ENCODE measurements at places on chromosomes 1 and 21. TPM values are rescaled to one million over a fixed set of nuclear protein-coding genes. Genes with fewer than 3 reads are reported as not detected.

- DNase-seq: no peak
- H3K27me3 ChIP-seq: no peaks in the 10 kb centered on the region
- no peak overlapping the region for H3K27ac ChIP-seq
- H3K4me3 ChIP-seq: no peak overlapping the region
- no peaks in the 10 kb centered on the region for H3K36me3 ChIP-seq
Measured at GRCh38 chr1:197914510-197914909, 2.7 kb upstream of the LHX9 start.

GRCh38 chr1:217564207-217564606, 66.7 kb downstream of the GPATCH2 start:
- H3K36me3 ChIP-seq: no peaks in the 10 kb centered on the region
- no peak for DNase-seq
- H3K27ac ChIP-seq: no peak overlapping the region
- H3K27me3 ChIP-seq: no peaks in the 10 kb centered on the region
- no peaks in the 10 kb centered on the region for H3K4me1 ChIP-seq
- no peak overlapping the region for H3K4me3 ChIP-seq

DNA sequence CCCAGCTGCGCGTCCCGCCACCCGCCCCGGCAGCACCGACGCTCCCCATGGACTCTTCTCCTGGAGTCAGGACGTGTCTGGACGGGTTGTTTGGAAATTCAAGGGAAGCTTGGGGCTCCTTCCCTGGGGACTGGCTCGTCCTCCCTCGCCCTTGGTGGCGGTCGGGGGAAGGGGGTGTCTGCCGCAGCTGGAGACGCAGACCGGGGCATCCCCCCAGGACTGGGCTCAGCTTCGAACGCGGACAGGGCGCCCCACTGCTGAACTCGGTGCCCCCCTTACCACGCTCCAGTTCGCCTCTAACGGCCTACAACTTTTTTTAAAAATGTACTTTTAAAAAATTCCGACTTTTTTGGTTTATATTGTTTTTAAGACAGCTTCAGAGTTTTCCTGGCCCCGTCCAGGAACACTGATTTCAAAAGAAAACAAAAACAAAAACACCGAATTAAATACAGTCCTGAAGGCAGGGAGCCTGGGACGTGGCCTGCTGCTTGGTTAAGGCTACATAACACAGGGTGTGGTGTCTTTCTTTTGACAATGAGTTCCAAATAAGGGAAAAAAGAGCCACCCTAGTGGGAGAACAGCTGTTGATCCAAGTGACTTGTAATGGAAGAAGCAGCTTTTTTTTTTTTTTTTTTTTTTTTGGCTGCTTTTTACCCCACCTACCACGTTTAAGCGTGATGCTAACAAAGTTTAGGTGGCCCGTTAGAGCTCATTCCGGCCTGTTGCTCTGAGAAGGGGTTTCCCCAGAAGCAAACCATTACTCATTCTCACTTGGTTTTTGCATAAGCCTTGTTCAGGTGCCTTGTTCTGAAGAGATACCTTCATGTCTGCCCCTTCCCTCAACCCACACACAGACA, 862 bp upstream of the DIPK1A start:
- no peaks in the 10 kb centered on the region for H3K36me3 ChIP-seq
- peak overlapping the region; percentile 98 for H3K4me3 ChIP-seq
- no peak for DNase-seq
- no peaks in the 10 kb centered on the region for H3K27me3 ChIP-seq
- peak overlapping the region; percentile 99 for H3K27ac ChIP-seq
- peaks cover 35% of the 10 kb centered on the region for H3K4me1 ChIP-seq

GRCh38 chr1:193417403-193417802, 231.0 kb upstream of the B3GALT2 start:
- H3K36me3 ChIP-seq: no peaks in the 10 kb centered on the region
- DNase-seq: no peak
- no peaks in the 10 kb centered on the region for H3K27me3 ChIP-seq
- H3K4me1 ChIP-seq: peaks cover 13% of the 10 kb centered on the region
- no peak overlapping the region for H3K27ac ChIP-seq

DNA sequence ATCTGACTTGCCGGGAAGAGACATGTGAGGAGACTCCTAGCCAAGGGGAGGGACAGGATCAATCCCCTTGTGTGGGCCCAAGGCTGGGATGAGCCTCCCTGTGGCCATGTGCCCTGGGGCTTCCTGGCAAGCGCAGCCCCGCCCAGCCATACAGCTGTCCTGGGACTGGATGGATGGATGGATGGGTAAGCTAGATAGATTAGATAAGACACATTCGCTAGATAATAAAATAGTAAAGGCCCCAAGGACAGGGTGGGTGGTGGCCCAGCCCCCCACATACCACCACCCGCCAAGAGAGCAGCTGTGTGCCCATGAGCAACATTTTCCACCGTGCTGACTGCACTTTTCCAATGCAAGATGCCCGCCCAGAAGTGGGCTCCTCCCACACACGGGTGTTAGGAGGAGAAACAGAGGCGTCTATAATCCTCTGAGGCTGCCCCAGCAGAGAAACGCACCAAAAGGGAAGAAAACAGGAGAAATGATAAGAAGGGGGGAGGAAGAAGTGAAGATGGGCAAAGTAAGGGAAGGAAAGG, 25.1 kb downstream of the ZBTB17 start:
- H3K36me3 ChIP-seq: peaks cover 24% of the 10 kb centered on the region
- no peaks in the 10 kb centered on the region for H3K27me3 ChIP-seq
- DNase-seq: no peak
- no peak overlapping the region for H3K4me3 ChIP-seq

- H3K4me1 ChIP-seq: no peaks in the 10 kb centered on the region
- H3K27me3 ChIP-seq: no peaks in the 10 kb centered on the region
- DNase-seq: no peak
- H3K36me3 ChIP-seq: no peaks in the 10 kb centered on the region
- H3K4me3 ChIP-seq: no peak overlapping the region
Measured at GRCh38 chr1:36715797-36716196, 233.1 kb upstream of the CSF3R start.

DNA sequence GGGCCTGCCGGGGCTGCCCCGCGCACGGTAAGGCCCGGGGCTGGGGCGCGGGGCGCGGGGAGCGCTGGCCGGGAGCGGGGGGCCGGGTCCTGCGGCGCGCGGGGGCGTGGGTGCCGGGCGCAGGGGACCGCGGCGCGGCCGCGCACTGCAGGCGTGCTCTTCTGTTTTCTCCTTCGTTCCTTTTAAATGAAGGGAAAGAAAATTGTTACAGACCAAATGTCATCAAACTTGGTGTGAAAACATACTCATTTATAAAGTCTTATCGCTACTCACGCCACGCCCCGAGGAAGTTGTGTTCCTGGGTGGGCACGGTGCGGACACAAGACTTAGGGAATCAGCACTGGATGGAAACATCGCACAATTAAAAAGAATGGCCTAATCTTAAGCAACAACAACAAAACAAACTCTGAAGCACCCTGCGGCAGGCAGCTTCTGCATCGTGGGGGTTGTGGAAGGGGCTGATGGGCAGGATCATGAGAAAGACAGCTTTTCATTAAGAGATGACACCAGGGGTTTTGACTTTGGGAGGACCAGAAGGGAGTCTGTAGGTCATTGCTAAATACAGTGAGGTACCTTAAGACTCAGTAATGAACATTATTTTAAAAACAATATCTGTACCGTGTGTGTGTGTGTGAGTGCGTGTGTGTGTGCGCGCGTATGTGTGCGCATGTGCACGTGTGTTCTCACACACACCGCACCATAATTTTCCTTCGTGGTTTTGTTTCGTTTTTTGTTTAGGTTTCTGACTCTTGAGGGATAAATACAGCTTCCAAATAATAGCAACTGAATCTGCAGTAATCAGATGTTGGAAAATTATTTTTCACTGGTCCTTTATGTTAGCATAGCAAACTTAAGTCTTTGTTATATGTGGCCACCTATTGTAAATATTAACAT, 548 bp downstream of the B3GALT5 start:
- DNase-seq: peak; percentile 68
- peaks cover 7% of the 10 kb centered on the region for H3K27me3 ChIP-seq
- no peaks in the 10 kb centered on the region for H3K36me3 ChIP-seq
- H3K4me1 ChIP-seq: no peaks in the 10 kb centered on the region

DNA sequence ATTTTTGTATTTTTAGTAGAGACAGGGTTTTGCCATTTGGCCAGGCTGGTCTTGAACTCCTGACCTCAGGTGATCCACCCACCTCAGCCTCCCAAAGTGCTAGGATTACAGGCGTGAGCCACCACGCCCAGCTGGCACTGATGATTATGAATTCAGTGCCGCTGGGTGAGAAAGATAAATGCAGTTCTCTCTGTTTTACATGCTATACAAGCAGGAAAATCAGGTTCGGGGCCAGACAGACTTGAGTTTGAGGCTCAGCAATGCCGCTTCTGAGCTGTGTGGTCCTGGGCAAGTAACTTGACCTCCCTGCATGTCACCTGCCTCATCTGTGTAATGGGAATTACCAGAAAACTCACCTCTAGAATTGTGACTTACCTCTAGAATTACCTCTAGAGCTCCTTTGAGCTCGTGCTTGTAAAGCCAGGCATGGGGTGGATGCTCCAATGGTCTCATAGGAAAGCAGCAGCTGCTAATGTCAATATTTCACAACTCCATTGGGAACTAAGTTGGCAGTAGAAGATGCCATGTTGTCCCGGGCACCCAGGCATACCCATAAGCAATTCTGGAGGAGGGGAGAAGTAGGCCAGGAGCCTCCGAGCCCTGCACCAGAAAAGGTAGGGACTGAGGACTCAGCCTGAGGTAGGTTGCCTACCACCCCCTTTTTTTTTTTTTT, 119.8 kb upstream of the SLC25A33 start:
- H3K27ac ChIP-seq: no peak overlapping the region
- DNase-seq: no peak
- H3K27me3 ChIP-seq: no peaks in the 10 kb centered on the region
- H3K36me3 ChIP-seq: no peaks in the 10 kb centered on the region
- no peak overlapping the region for H3K4me3 ChIP-seq
- H3K4me1 ChIP-seq: peaks cover 5% of the 10 kb centered on the region

DNA sequence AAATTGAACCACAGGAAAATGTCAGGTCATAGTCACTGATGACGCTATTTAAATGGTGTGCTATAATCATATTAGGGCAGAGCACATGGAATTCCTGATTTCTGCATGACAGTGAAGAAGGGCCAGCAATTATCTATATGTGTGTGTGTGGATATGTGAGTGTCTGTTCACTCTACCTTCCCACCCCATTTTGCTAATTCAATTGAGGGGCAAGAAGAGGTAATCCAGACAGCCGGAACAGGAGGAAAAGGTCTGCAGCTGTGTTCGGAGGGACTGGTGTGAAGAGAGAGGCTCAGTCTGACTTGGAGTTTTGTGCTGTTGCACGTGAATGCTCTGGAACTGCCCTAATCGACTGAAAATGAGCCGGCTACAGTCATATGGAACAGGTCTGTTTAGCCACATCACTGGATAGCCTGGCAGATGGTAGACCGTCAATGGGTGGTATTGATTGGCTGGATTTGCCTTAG, 5.1 kb upstream of the ELAVL4 start:
- H3K27ac ChIP-seq: no peak overlapping the region
- H3K4me3 ChIP-seq: no peak overlapping the region
- H3K36me3 ChIP-seq: no peaks in the 10 kb centered on the region

GRCh38 chr1:75472971-75473603, 137.8 kb downstream of the SLC44A5 start:
- no peak overlapping the region for H3K27ac ChIP-seq
- no peaks in the 10 kb centered on the region for H3K4me1 ChIP-seq
- H3K4me3 ChIP-seq: no peak overlapping the region
- no peak for DNase-seq
- H3K27me3 ChIP-seq: no peaks in the 10 kb centered on the region

- no peak overlapping the region for H3K4me3 ChIP-seq
- no peaks in the 10 kb centered on the region for H3K4me1 ChIP-seq
- H3K27ac ChIP-seq: no peak overlapping the region
Measured at GRCh38 chr1:212256369-212256768, 28.8 kb upstream of the PPP2R5A start.

DNA sequence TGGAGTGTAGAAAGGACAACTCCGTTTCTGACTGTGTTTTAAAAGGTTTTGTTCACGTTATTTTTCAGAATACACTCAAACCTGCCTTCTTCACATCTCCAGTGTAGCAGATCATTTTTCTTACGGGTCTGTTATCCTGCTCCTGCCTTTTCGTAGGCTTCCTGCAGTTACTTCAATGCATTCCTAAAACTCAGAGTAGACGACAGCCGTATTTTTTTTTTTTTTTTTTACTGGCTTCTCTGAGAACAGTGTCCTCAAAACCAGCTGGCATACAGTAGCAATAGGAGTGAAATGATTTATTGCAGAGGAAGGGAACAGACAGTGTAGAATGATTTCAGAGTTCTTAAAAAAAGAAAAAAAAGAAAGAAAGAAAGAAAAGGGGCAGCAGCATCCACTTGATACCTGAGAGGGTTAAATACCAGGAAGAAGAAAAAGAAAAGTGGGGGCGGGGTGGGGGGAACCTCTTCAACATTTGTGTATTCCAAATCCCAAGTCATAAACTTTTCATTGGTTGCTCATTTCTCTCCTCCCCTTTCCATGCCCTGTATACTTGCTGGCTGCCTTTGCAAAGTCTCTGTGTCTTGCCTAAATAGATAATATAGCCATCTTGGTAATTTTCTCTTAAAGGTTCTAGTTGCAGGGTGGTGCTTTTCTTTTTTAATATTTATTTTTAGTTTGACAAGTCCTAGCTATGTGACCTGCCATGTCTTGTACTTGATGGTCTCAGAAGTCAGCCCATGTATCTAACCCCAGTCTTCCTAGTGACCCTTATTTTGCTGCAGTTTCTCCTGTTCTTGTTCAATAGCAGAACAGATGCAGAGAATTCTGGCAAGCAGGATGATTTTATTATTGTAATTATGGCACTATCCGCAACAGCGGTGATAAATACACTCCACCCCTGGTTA, 2.8 kb downstream of the TGFB2 start:
- H3K27ac ChIP-seq: peak overlapping the region; percentile 91
- H3K4me3 ChIP-seq: peak overlapping the region; percentile 78
- H3K4me1 ChIP-seq: peaks cover 11% of the 10 kb centered on the region
- no peaks in the 10 kb centered on the region for H3K36me3 ChIP-seq
- no peaks in the 10 kb centered on the region for H3K27me3 ChIP-seq

Gene SLC9C2
- total RNA-seq: not detected

Gene MYBPH
- not detected for total RNA-seq

Gene YBEY
- 8.1 TPM for total RNA-seq

Gene SLC2A5
- 0.57 TPM for total RNA-seq

Gene RC3H1
- total RNA-seq: 35.7 TPM

Gene NHLH2
- total RNA-seq: not detected

Gene CCDC185
- not detected for total RNA-seq

Gene IL19
- total RNA-seq: not detected

Gene TENT5C
- total RNA-seq: 2.1 TPM

Gene CNTN2
- 1.9 TPM for total RNA-seq
